ENCODE measurements at places on chromosomes 13 and 19. TPM values are rescaled to one million over a fixed set of nuclear protein-coding genes. Genes with fewer than 3 reads are reported as not detected.

CERS1 gene
- total RNA-seq: 6.9 TPM

LINGO3 gene
- not detected for total RNA-seq

PSG11 gene
- total RNA-seq: not detected

NLRP9 gene
- total RNA-seq: not detected

ZNF492 gene
- total RNA-seq: 0.36 TPM

ZNF730 gene
- total RNA-seq: not detected

GSX1 gene
- not detected for total RNA-seq

MYBPC2 gene
- 988 TPM for total RNA-seq

NCAN gene
- not detected for total RNA-seq

ACP7 gene
- not detected for total RNA-seq

ZNF793 gene
- 1.2 TPM for total RNA-seq

C19orf25 gene
- 25.7 TPM for total RNA-seq

ZFR2 gene
- total RNA-seq: not detected

TEX26 gene
- not detected for total RNA-seq

SCAF1 gene
- 31.9 TPM for total RNA-seq

OR4F17 gene
- total RNA-seq: not detected

DNA sequence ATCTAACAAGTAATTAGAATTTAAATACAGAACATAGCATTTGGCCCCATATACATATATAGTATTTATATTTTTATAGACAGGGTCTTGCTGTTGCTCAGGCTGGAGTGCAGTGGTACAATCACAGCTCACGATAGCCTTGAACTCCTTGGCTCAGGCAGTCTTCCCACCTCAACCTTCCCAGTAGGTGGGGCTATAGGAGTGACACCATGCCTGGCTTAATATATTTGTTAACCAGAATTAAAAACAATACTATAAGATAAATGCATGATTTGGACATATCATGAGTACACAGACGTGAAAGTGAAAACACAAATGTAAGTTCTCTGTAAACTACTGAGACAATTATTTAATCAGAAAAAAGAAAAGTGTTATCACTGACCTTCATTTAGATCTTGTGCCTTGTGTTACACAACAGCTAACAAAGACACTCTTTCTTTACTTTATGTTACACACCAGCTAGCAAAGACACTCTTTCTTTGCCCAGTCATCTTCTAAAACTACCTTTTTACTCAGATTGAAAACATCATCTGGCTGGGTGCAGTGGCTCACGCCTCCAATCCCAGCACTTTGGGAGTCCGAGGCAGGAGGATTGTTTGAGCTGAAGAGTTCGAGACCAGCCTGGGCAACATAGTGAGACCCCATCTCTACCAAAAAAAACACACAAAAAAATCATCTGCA lies 22.6 kb downstream of the CARS2 start:
- DNase-seq: no peak

GRCh38 chr13:99948411-99948810 lies 23.2 kb downstream of the ZIC5 start:
- DNase-seq: no peak

GRCh38 chr13:78662467-78662866 lies 3.5 kb upstream of the OBI1 start:
- no peak for DNase-seq

- DNase-seq: no peak
Observed at GRCh38 chr19:38389101-38389925, 816 bp downstream of the SPRED3 start.

DNA sequence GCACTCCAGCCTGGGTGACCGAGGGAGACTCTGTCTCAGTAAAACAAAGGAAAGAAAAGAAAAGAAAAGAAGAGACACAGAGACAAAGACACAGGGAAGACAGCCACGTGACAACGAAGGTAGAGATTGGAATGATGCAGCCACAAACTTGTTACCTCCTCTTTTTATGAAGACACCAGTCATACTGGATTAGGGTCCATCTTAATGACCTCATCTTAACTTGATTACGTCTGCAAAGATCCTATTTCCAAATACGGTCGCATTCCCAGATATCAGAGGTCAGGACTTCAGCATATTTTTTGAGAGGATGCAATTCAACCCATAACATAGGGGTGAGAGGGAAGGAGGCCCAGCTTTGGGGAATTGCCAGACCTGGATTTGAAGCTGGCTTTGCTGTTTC lies 4.1 kb downstream of the ZNRF4 start:
- no peak for DNase-seq

DNA sequence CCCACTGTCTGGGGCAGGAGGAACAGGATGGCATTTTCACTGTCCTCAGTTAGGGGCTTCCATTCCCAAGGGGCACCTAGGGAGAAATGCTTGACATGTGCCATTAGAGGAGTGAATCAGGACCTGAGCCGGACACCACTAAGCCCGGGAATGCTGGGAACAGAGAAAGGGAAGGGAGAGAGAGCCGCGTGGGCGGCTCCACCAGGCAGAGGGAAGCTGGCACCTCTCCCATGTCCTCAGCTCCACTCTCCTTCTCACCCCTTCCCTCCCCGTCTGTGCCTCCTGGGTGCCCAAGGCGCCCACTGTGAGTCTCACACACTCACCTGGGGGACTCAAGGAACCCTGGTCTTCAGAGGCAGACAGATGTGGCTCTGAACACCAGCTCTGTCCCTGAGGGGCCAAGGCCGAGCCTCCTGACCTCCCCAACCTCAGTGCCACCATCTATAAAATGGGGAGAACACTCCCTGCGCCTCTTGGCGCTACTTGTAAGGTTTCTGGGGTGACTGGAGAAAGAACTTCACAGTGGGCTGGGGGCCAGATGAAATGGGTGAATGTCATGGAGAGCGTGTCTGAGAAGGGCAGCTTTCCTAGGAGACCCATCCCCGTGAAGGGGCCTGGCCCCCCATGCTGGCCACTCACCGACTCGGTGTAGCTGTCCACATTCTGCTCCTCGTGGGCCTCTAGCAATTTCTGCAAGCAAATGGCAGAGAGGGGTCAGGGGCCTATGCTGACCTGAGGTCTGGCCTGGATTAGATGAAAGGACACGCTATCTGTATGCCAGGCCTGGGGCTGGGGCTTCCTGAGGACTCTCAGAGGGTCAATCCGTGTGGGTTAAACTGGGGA lies 5.3 kb upstream of the KPTN start:
- DNase-seq: no peak

- no peak for DNase-seq
Observed at GRCh38 chr13:109516186-109516585, 270.2 kb downstream of the IRS2 start.

- no peak for DNase-seq
Observed at GRCh38 chr13:91349992-91350911, 2.8 kb downstream of the MIR17HG start.

- no peak for DNase-seq
Observed at GRCh38 chr13:70183041-70183440, 74.8 kb upstream of the KLHL1 start.

DNA sequence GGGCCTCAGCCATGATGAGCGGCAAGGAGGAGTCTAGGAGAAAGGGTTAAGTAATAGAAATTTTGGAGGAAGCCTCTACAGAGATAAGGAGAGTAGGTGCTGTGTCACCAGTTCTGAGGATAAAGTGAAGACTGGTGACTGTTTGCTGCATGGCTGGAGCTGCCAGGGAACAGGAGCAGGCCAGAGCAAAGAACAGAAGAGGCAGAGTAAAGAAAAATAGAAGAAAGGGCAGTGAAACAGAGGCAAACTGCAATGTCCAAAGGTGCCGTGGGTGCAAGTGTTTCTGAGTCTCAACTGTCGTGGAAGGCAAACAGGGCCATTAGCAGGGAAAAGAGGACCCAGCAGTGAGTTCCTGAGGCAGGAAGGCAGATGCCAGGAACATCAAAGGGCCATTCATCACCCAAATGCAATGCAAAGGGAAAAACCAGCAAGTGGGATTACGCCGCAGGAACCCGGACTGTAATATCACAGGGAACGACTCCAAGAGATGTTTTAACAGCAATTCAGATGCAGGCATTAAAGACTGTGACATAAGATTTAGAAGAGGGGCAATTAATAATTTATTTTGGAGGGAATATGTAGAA lies 318.3 kb downstream of the FOXO1 start:
- DNase-seq: no peak

DNA sequence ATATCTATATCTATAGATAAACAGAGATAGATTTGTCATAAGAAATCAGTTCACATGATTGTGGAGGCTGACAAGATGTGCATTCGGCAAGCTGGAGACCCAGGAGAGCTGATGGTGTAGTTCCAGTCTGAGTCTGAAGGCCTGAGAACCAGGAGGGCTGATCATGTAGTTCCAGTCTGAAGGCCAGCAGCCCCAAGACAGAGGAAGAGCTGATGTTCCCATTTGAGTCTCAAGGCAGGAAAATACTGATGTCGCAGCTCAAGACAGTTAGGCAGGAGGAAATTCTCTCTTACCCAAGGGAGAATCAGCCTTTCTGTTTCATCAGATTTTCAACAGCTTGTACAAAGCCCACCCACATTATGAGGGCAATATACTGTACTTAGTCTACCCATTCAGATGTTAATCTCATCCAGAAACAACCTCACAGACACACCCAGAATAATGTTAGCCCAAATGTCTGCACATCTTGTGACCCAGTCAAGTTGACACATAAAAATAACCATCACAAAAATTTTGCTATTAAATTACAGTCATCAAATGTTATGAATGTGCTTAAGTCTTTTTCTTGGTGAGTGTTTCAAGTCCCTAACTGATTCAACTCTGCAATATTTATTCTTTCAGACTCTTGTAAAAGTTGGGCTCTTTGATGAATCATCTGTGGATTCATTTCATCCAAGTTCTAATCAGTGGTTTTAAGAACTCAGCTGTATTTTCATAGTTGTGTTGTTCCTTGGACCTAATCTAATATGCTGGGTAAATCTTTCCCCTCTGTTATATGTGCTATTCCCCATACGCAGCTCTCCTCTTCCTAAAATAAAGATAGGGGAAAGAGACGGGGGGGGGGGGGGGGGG lies 22.7 kb upstream of the LRCH1 start:
- no peak for DNase-seq

- no peak for DNase-seq
Observed at GRCh38 chr13:28401303-28402056, 93.4 kb downstream of the FLT1 start.

GRCh38 chr13:29805994-29806979 lies 44.1 kb downstream of the UBL3 start:
- DNase-seq: no peak

- no peak for DNase-seq
Observed at GRCh38 chr13:111115965-111116521, 933 bp downstream of the ARHGEF7 start.

DNA sequence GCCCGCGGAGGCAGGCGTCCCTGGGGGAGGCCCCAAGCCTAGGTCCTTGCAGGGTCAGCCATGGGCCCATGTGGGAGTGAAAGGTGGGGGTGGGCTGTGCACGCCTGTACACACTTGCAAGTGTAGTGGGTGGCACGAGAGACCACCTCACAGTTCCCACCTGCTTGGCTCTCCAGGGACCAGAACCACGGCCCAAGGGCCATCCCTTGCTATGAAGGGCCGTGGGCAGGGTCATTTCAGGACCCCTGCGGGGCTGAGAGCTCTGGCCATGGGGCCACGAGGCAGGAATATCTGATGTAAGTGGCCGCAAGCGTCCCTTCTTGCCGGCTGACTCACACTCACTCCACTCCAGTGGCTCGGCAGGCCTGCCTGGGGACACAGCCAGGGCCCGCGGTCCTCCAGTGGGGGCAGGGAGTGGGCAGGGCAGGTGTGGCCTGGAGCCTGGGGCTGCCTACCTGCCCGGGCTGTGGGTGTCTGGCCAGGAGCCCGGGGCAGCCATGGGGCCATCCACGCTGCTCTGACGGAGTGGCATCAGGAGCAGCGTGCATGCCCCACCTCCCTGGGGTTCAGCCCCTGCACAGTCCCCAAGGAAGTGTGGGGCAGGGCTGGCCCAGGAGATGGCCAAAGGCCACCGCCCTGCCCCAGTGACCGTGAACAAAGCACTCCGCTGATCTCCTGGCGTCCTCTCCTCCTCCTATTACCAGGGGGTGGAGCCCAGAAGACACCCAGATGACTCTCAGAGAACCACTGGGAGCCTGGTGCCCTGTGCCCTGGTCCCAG lies 8.6 kb upstream of the MKNK2 start:
- peak; percentile 97 for DNase-seq

- DNase-seq: no peak
Observed at GRCh38 chr13:97535614-97536013, 101.6 kb downstream of the RAP2A start.

DNA sequence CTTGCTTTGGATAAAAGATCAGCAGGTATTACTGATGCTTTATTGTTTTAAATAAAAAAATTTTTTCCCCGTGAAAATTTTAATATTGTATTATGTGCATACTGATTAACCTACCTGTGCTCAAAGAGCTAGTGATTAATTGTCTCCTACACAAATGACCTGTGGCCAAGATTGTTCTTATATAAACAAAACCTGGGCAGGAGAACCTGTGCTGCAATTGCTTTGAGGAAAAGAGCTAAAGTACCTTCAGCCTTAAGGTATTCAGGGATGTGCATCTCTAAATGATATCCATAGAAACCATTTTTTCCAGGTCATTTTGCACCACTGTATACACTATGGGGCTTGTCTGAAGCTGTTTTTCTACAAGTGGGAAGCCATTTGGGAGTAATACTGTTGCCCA lies 1.2 kb downstream of the FRY start:
- no peak for DNase-seq

DNA sequence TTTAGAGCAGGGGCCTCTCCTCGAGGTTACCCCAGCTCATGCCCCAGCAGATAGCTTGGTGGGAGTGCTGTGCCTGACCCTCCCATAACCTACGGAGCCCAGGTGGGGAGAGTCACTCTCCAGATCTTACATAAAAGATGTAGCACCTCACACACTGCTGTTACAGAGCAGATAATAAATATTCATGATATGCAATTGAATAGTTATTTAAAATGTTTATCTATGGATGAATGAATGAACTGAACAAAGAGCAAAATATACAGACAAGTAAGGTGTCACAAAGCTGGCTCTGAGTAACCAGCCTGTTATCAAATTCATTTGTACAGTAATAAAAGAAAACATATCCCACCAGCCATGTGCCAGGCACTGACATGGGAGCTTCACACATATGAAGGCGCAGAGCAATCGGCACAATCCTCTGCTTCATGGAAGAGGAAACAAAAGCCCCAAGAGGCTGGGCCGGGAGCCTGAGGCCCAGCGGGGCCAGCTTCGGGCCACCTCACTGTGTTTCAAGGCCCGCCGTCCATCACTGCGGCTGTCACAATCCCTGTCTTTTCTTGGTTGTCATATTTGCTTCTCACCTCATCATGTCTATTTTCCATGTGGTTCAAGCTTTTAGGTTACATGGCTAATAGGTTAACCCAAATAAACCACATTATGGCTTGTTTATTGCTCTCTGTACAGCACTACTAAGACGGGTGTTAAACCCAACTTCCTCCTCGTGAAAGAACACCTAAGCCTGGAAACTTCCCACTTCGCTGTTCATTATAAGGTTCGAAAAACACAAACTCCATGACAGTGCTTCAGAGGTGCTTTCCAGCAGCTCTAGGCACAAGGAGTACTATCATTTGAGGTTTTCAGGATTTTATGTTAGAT lies 78.4 kb downstream of the IRS2 start:
- DNase-seq: no peak
